ENCODE measurements at places on chromosomes 6 and 20.

DNA sequence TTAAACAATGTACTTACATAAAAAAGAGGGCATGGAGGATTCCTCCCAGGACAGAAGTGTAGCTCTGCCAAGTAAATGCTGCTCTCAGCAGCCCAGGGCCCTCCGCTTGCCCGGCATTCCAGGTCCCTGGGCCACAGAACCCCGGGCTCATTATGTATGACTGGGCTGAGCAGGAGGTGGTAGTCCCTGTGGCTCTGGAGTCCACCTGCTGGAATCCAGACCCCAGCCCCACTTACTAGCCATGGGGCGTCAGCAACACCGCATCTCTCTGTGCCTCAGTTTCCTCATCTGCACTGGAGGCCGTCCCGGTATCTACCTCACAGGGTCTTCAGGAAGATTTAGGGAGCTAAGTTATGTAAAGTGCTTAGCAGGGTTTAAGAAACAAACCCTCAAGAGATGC is 55.4 kb downstream of the PSMG4 start:
- DNase-seq = no peak

DNA sequence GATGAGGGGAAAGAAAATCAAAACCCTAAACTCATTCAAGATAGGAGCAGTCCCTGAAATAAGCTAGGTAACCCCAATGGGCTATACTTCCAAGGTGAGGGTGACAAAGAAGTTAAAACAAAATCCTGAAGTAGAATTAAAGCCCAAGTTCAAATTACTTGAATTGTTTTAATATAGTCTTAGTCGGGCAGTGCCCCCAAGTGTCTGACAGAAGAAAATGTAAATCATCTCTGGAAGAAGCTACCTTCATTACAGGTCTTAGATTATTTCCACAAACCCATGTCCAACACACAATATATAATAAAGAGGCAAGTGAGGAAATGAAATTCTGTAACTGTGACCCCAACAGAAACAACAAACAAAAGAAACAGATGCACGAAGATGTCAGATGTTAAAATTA is 36.8 kb upstream of the L3MBTL3 start:
- no peak for DNase-seq

DNA sequence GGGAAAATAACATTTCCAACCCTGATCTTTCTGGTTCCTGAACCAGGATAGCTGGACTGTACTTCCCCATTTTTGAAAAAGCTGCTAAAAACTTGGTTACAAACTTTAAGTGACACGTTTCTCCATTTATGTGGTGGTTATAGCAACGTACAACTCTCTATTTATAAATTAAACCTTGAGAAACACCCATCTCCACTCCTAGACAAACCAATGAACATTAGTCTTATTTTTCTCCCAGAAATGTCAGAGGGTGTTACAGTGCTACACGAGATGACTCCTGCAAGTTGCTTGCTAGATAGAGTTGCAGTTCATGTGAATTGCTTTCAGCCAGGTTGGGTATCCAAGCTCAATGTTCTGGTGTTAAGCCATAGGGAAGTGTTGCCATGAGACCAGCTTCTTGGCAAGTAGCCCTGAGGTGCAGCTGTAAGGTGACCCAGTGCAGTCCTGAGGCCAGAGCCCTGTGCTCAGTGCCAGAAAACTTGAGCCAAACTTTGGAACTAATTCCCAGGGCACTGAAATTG is 51.3 kb upstream of the REV3L start:
- DNase-seq = no peak

DNA sequence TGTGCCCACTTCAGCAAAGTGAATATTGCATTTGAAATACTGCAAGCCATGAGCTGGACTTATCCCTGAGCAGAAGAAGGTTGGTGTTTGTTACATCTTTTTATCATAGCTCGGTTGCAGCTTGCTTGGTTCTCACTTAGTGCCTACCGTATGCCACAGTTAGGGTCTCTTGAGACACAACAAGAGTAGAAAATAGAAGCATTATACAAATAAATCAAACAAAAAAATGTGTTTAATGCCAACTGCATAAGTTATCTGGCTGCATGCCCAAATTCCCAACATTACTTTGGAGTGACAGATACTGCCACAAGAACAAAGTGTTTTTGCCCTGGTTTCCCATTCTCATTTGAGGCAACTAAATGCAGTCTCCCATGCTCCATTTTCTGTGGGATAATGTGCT is 53.9 kb upstream of the LAMP5 start:
- no peak for DNase-seq

- DNase-seq = no peak
Measured at GRCh38 chr6:75492386-75493153, 1.0 kb downstream of the FILIP1 start.

- peak; percentile 65 for DNase-seq
Measured at GRCh38 chr6:157381631-157382621, 936 bp downstream of the ZDHHC14 start.

GRCh38 chr20:50540620-50541605 is 30.7 kb downstream of the PTPN1 start:
- DNase-seq = no peak

DNA sequence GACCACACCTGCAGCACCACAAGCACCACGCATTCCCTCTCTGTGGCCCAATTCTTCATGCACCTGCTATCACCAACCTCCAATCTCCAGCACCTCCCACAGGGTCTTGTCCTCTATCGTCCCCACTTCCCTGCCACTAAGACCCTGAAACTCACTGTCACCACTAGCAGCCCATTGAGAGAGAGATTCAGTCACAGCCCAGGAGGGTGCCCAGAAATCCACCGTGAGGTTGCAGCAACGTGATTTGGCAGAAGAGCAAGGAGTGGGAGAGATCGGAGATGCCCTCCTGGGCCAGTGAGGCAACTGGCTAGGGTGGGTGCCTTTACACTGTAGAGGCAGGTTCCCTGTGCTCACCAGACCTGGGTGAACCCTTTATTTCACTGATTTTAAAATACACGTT is 90.1 kb downstream of the ANKRD60 start:
- DNase-seq = no peak

DNA sequence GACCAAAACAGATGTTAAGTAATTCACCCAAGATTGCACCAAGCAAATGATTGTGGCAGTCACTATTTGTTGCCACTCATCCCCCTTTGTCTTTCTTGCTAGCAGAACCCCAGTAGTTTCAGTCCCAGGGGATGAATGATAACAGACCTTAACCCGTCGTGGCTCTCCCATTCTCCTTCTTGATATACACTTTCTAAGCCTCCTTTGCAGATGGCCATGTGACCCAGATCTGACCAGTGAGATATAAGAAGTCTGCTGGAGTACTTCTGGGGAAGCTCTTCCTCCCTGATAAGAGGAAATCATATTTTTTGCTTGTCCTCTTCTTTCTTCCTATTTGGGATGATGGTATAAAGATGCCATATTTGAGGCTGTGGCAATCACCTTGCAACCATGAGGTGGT is 9.6 kb upstream of the SH3BGRL2 start:
- DNase-seq = no peak

DNA sequence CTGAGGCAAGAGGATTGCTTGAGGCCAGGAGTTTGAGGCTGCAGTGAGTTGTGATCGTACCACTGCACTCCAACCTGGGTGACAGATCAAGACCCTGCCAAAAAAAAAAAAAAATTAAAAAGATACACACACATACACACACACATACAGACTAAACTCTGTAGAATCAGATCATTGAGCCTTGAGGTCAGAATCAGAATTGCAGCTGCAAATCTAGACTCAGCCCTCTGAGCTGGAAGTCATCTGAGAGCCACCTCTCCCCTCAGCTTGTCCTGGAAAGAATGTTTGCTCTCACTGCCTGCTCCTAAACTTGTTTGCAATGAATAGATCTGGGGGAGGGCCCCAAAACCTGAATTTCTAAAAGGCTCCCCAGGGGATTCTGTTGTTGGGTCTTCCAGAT is 41.4 kb upstream of the ANGPT4 start:
- no peak for DNase-seq

DNA sequence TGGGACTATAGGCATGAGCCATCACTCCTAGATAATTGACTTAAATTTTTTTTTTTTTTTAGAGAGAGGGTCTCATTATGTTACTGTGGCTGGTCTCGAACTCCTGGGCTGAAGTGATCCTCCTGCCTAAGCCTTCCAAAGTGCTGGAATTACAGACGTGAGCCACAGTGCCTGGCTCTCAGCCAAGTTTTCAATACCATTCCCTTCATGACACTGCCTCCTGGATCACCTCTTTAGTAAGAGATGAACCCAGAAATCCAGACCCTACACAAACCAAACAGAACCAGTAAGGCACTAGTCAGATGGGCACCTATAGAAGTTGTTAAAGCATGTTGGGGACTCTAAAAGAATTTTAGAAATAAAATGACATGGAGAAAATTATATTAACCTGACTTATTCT is 18.3 kb upstream of the RIMS4 start:
- DNase-seq = no peak

GRCh38 chr6:91299544-91300491 is 712.9 kb upstream of the MAP3K7 start:
- no peak for DNase-seq

GRCh38 chr6:3039384-3039783 is 28.9 kb upstream of the RIPK1 start:
- DNase-seq = no peak

GRCh38 chr6:108071736-108072276 is 2.7 kb downstream of the OSTM1 start:
- DNase-seq = no peak

- DNase-seq = no peak
Measured at GRCh38 chr6:125370343-125370742, 68.6 kb upstream of the HDDC2 start.

- DNase-seq = no peak
Measured at GRCh38 chr20:61073376-61073775, 178.7 kb upstream of the CDH4 start.

DNA sequence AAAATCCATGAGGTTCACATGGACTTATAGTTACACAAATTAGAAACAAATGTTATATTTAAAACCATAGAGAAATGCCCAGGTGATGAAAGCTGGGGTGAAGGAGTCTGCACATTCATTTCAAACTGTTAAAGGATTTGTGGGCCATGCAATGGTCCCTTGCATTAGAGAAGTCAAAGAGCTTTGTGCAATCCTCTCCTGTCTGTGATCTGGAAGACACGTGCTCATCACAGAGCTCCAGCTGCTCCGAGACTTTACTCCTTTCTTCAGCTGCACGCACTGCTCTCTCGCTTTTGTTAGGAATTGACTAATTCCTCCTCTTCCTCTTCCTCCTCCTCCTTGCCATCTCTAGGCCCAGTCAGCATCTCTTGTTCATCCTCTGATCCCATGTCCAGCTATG is 4.1 kb upstream of the AIF1 start:
- no peak for DNase-seq

DNA sequence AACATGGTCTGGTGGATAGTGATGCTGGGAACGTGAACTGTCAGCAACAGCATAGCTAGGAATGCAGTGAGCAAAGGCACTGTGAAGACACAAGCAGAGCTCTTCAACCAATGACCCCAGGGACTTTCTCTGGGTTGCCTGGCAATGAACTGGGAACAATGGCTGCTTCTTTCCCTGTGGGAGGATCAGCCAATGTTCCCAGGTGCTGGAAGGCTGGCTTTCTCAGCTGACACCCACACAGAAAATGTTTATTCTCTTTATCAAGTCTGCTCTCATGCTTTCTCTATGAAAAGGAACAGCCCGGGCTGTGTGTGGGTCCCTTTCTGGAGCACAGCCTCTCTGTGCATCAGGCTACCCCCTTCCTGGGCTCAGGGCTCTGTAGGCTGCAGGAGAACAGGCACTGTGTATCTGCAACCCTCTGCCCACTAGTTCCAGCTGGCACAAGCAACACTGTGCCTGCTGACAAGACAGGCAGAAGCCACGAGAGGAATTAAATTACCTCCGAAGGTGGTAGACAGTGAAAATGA is 54.2 kb downstream of the HFE start:
- no peak for DNase-seq

GRCh38 chr6:3887150-3887700 is 38.1 kb downstream of the FAM50B start:
- DNase-seq = no peak

GRCh38 chr20:44561876-44562275 is 20.5 kb upstream of the PKIG start:
- no peak for DNase-seq

DNA sequence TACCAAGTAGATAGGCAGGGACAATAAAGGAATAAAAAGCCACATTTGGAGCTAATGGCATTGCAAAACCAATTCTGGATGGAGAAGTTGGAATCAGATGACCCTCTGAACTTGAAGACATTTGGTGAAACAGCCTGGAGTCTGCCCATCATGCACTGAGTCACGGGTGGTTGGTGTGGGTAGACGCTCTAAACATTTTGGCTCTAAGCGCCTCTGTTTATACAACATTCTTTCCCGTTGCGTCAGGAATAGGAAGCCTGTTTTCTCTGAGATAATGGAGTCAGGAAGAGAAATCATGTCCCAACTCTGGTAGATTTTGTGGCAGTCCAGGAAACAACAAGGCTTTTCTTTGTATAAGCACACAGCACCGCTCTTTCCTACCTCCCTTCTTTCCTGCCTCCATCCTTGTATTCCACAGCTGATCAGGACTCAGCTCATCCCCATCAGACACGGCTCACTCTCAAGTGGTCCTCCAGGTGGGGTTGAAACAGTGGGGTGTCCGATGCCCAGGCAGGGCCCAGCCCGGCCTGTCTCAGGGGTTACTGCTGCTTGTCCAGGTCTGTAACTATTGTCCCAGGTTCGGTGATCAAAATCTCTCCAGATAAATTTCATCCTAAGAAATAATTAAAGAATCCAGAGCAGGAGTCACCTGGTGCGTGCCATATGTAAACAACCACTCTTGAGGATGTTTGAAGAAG is 12.1 kb upstream of the RAMACL start:
- no peak for DNase-seq

GRCh38 chr20:38224531-38224930 is 36.0 kb downstream of the KIAA1755 start:
- no peak for DNase-seq

DNA sequence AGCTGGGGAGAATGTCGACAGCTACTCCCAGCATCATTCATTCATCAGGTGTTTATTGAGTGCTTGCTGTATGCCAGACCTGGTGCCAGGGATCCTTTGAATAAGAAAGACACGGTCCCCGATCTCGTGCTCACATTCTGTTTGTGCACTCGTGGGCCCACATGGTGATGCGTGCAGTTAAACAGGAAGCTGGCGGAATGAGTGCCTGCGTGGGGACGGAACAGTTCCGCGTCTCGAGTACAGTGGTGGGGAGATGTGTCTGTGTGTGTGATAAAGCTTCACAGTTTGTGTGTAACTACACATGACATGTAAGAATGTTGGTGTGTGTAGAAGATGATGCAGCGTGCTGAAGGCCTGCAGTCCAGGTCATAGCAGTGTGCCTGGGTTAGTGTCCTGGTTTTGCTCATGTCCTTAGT is 6.5 kb downstream of the RBM38 start:
- peak; percentile 44 for DNase-seq

DNA sequence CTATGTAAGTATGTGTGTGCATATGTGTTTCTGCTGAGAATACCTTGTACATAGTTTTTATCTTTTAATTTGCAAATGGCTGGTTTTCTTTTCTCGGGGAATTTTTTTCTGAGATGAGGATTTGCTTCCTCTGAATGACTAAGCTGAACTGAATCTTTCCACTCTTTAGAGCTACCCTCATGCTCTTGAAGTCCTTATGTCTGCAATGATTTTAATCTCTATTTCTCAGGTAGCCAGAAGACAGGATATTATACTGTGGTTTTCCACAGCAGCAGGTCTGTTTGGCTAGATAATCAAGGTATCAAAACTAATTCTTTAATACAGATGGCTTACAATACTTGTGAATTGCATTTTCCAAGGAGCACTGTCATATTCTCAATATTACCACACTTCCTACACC is 114.7 kb downstream of the PLCB1 start:
- DNase-seq = no peak
